NCI-H510A (cell line): ENCODE measurements at places on chromosomes 6 and 20.

GRCh38 chr6:39100358-39100757 lies 14.6 kb downstream of the SAYSD1 start:
- DNase-seq = no peak

GRCh38 chr6:2378046-2378657 lies 132.7 kb upstream of the GMDS start:
- no peak for DNase-seq

GRCh38 chr20:39133201-39133600 lies 171.1 kb downstream of the DHX35 start:
- peak; percentile 68 for DNase-seq

DNA sequence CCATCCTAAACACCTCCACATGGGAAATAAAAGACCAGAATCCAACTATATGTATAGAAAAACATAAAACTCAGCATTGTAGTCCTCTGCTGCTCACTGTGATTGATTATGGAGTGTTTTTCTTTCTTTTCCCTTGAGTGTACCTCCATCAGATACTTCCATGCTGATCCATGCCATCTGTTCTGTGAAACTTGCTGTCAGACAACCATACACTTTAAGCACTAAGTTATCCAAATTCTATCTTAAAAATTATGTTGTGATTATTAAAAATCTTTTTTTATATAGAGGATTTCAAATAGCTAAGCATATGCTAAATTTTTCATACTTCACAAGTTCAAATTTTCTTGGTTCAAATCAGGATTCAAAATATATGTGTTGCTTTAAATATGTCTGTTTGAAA lies 91.9 kb upstream of the TINAG start:
- no peak for DNase-seq
